Head of caudate nucleus (tissue), 42 donors: ENCODE measurements at places on chromosomes 4 and X.

DNA sequence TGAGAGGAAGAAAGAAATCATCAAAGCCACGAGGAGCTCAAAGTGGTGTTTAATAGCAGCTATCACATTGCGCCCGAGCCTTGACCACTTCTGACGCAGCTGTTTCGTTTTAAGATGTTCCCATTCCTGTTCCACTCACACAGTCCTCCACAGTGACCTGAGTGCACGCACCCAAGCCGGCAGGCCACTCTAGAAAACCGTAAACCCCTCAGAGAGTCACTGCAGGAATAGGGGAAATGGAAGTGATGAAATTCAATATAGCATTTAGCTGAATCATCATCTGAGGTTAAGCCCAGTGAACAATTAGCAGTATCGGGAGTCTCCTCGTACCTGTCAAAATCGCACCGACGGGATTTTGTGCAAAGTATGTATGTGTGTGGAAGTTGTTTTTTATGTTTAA, 17.9 kb upstream of the HAND2 start:
- DNase-seq = no peak

DNA sequence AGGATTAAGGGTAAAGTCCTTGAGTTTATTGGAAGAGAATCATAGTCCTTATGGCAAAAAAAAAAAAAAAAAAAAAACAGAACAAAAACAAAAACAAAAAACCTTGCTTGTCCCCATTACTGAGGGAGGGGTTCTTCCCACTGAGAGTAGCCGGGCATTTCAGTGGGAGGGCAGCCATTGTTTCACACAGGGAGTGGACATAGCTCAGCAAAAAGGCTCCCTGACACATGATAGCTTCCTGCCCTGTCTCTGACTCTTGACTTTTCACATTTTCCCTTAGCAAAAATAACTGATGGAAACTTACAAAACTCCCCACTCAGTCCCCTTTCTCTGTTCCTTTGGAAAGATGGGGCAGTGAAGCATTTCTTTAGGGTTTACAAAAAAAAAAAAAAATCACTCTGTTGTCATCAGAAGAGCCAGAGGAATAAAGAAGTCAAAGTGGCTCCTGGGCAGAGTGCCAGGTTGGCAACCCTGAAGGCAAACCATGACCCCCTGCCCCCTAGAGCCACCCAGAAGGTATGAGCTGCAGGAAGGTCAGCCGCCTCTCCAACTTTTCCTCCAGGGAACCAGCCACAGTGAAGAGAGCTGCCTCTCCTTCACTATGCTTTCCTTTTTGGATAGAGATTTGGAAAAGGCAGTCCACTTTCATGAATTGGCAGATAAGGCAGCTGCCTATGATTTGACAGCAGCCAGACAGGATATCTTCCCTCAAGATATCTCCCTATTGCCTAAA, 170.6 kb downstream of the KDR start:
- no peak for DNase-seq

- no peak for DNase-seq
Observed at GRCh38 chr4:151692821-151693673, 67.8 kb downstream of the GATB start.

- DNase-seq = no peak
Observed at GRCh38 chrX:115366535-115366934, 77.0 kb downstream of the LUZP4 start.

- DNase-seq = no peak
Observed at GRCh38 chrX:136491832-136492231, 4.1 kb downstream of the BRS3 start.

DNA sequence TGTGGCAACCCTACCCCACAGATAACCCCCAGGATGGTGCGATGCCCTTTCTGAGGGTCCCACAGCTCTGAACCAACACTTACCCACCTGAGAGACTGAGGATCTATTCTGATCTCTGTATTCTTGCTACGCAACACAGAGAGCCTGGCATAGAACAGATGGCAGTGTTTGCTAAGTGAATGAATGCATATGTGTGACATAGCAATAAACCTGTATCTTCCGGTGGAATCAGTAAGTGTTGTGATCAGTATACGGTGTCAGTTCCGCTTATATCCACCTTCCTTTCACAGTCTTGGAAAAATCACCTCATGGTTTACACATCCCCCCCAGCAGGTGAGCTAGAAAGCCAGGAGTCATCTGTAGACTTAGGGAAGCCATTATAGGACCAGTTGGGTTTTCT, 5.9 kb upstream of the HSD17B10 start:
- DNase-seq = no peak

DNA sequence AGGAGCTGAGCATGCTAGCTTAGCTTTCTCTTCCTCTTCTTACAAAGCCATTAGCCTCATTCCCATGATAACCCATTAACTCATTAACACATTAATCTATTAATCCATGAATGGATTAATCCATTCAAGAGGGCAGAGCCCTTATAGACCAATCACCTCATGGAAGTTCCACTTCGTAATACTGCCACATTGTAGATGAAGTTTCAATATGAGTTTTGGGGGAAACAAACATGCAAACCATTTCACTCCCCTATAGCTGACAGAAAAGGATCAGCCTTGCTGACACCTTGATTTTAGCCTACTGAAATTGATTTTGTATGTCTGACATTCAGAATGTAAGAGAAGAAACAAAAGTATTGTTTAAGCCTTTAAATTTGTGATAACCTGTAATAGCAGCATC, 251.8 kb upstream of the GALNTL6 start:
- DNase-seq = no peak

DNA sequence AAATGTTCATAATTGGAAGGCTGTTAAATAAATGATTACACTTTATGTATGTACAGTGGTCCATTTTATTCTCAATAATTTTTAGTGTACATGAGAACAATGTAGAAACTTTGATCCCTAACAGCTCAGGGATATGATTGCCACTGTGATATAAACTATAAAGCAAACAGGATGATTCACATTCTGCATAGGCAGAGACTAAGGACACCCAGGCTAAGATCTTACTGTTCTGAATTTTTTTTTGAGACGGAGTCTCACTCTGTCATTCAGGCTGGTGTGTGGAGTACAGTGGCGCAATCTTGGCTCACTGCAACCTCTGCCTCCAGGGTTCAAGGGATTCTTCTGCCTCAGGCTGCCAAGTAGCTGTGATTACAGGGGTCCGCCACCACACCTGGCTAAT, 186.6 kb downstream of the PDGFC start:
- no peak for DNase-seq

GRCh38 chrX:38305971-38306370, 21.3 kb downstream of the RPGR start:
- no peak for DNase-seq

- DNase-seq = no peak
Observed at GRCh38 chr4:161714022-161714751, 449.6 kb downstream of the FSTL5 start.

- no peak for DNase-seq
Observed at GRCh38 chr4:86569103-86569870, 24.8 kb upstream of the PTPN13 start.

GRCh38 chr4:101329592-101329991, 17.7 kb downstream of the PPP3CA start:
- DNase-seq = no peak

DNA sequence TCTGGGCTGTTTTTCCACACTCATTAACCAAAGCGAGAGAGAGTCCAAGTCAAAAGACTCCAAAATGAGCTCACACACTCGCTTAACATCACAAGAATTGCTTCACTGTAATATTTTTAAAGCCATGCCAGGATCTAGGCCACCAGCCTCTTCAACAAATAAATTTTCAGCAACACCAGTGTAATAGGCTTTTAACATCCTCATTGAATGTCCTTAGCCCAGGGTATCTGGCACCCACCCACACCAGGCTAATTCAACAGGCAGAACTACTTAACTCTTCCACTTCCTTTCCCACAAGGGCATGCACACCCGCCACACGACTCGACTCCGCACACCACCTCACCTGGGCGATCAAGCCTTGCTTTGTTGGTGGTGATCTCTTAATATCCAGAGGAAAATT, 34.2 kb downstream of the FAT1 start:
- DNase-seq = no peak

- DNase-seq = peak; percentile 56
Observed at GRCh38 chr4:159010563-159011260, 92.2 kb upstream of the RAPGEF2 start.

GRCh38 chr4:127484117-127484516, 148.6 kb upstream of the INTU start:
- DNase-seq = no peak

- no peak for DNase-seq
Observed at GRCh38 chr4:103692615-103693014, 27.2 kb downstream of the TACR3 start.

- no peak for DNase-seq
Observed at GRCh38 chrX:8632924-8633323, 99.0 kb downstream of the ANOS1 start.

- no peak for DNase-seq
Observed at GRCh38 chr4:6008766-6009385, 9.4 kb downstream of the C4orf50 start.

DNA sequence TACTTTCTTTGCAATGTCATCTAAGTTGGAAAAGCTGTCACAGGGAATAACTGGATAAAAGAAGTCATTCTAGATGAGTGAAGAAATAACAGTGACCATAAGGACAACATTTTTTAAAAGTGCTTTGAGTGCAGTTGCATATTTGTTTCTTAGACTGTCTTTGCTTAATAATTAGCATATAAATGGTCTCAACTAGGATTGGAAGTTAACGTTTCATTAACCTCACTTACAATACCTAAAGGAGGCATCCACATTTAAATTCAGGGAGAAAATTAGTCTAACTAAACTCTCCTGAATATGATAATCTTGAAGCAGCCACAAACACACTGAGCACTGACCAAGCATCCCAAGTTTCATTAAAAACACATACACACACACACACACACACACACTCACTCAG, 780.7 kb downstream of the PCDH18 start:
- no peak for DNase-seq

DNA sequence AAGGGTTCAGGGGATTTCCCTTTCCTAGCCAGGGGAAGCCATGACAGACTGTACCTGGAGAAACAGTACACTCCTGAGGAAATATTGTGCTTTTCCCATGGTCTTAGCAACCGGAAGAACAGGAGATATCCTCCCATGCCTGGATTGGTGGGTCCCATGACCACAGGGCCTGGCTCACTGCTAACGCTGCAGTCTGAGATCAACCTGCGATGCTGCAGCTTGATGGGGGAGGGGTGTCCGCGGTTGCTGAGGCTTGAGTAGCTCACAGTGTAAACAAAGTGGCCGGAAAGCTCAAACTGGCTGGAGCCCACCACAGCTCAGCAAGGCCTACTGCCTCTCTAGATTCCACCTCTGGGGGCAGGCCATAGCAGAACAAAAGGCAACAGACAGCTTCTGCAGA, 819.5 kb downstream of the TECRL start:
- DNase-seq = no peak

DNA sequence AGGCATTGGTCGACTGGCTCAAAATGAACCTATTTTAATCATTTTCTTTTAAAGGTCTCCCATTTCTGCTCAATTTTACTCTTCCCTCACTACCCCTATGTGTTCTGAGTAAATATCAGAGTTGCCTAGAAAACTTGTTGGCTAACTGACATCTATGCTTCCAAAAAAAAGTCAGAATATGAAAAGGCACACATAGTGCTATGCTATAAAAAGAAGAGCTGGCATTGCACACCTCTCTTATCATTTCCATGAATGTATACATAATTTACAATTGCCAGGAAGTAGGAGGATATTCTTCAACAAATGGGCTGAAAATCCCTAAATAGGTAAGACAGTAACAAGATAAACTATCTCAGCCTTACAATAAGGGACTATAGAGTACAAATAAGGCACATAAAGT, 70.2 kb downstream of the FRYL start:
- DNase-seq = no peak

- DNase-seq = no peak
Observed at GRCh38 chrX:104660092-104660491, 94.1 kb downstream of the IL1RAPL2 start.

DNA sequence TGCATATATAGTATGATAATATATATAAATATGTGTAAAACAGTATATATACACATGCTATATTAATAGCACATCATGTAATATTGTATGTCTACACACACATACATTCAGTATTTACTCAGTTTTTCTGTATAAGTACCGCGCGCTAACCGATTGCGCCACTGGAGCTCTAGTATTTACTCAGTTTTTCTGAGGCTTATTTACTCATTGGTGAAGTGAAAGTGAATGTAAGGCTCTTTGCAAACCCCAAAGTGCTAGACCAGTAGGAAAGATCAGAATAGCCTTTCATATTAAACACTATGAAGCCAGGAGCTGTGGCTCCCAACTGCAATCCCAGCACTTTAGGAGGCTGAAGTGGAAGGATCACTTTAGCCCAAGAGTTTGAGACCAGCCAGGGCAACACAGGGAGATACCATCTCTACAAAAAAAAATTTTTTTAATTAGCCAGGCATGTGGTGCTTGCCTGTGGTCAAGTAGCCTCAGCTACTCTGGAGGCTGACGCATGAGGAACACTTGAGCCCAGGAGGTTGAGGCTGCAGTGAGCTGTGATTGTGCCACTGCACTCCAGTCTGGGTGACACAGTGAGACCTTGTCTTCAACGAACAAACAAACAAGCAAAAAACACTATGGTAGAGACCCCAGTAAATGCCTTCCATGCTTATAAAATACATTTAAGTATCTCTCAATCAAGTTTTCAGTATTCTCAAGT, 125.8 kb downstream of the KIT start:
- no peak for DNase-seq

GRCh38 chr4:2095236-2096072, 36.3 kb downstream of the NAT8L start:
- peak; percentile 23 for DNase-seq

GRCh38 chrX:132482632-132483031, 6.2 kb downstream of the MBNL3 start:
- DNase-seq = no peak

DNA sequence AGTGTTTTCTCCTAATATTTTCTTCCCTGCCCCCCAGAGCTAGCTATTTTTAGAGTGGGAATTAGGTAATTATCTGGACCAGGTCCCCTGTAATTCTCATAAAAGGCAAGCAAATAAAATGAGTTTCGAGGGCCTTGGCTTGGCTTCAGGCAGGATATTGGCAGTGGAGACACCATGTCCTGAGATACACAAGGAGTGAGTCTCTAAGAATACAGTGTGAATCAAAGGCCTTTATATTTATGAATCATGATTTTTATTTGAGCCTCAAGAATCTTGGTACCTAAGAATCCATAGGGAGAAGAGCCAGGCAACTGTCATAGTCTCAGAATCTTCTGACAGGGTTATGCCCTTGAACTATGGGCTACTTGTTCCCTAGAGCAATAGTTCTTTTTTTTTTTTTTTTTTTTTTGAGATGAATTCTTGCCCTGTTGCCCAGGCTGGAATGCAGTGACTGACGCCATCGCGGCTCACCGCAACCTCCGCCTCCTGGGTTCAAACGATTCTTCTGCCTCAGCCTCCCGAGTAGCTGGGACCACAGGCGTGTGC, 205.4 kb downstream of the LDB2 start:
- DNase-seq = no peak

GRCh38 chr4:48247142-48247877, 22.3 kb downstream of the TEC start:
- DNase-seq = no peak

- no peak for DNase-seq
Observed at GRCh38 chr4:16827045-16827444, 71.4 kb downstream of the LDB2 start.
